Renal cortical epithelial cell (primary cell): ENCODE measurements at places on chromosomes 1 and 21. TPM values are rescaled to one million over a fixed set of nuclear protein-coding genes. Genes with fewer than 3 reads are reported as not detected.

Gene AGBL4
- total RNA-seq: 0.45 TPM in 1 of 2 replicates, not detected in the other

Gene LCE2A
- not detected in 2 replicates for total RNA-seq

GRCh38 chr1:36948606-36949005, 85.7 kb downstream of the GRIK3 start:
- DNase-seq: no peak

DNA sequence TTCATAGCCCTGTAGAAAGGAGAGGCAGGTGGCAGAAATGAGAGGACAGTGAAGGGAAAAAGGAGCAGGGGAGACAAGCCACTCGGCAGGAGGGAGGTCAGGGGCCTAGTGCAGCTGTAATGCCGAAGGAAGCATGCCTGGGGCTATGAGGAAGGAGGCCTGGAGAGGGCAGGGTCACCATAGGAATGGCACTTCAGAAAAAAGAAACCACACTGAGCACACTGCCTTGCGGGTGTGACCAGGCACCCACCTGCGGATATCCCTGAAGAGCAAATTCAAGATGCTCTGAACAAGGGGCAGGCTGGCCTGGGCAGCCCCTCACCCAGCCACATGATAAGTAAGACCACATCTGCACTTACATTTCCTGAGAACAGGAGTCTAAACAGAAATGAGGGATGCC, 104.7 kb downstream of the JAK1 start:
- DNase-seq: peak; percentile 38

GRCh38 chr1:78577257-78578100, 42.8 kb upstream of the IFI44L start:
- no peak for DNase-seq

DNA sequence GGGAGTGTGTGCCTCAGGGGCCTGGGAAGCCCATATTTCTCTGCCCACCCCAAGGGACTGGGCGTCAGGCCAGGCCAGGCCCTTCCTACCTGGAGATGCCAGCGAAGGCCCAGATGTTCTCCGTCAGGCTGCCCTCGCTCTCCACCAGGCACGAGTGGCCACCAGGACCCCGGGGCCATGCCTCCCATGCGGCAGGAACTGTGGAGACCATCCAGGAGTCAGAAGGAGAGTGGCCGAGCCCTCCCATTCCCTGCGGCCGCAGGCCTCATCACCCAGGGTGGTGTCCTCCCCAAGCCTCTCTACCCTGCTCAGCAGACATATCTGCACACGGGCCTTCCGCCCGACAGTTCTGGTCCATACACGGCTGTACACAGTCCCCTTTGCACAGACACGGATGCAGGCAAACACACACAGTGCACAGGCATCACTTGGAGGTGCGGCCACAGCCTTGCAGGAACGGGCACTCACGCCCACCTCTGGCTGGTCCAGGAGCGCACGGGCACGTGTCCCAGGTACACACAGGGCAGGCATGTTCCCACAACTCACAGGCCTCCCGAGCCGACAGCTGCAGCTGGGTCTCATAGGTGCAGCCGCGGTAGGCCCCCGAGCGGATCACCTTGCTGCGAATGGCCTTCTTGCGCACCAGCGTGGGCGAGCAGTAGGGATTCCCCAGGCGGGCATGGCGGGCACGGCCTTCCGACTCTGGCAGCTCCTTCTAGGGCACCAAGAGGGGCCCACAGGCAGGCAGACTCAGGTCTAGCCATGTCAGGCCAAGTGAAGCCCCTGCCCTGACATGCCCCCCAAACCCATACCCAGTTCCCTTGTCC, 5.9 kb upstream of the KIF17 start:
- no peak for DNase-seq
